ENCODE measurements at places on chromosomes 3 and 15.

DNA sequence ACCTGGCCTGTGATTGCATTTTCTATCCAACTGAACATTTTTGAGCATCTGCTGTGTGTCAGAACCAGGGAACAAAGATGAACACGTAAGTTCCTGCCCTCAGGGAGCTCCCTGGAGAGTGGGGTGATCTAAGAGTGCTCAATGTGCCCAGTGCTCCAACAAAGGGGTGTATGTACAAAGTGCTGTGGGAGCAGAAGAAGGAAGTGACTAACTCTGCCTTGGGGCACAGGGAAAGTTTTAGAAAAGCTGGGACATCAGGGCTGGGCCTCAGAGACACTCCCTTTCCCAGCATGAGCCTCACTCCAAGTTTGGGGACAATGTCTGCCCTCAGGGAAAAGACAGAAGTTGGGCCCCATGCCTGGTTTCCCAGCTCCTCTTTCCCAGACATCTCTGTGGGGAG is 27.6 kb upstream of the BNC1 start:
- no peak for DNase-seq

GRCh38 chr3:3110299-3110630 is at the start of gene IL5RA:
IL5RA (minus strand) TSS chr3:3110374; CDS start chr3:3104984, 5,390 bp downstream.
- DNase-seq = no peak

- DNase-seq = peak; percentile 14
Measured at GRCh38 chr3:125965505-125965904, 3.5 kb upstream of the ROPN1B start.

GRCh38 chr3:55440104-55440708 is 46.9 kb downstream of the WNT5A start:
- no peak for DNase-seq

All from AML-193 (cell line).